ENCODE measurements at places on chromosomes 1 and 21.

DNA sequence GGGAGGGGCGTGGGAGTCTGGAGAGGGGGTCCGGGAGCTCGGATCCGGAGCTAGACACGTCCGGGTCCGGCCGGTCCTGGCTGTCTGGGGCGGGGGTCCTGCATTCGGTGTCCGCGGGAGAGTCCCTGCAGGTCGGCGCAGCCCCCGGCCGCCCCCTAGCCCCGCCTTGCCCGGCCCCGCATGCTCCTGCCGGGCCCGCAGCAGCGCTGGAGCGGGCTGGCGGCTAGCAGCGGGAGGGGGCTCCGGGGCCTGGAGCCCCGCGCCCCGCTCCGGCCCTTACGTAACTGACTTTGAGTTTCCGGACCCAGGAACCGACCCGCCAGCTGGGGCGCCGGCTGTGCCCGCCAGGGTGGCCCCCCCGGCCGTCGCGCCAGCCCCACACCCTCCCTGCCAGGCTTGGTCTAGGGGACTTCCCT lies 26.9 kb upstream of the EPB41 start:
- peak; percentile 24 for DNase-seq

DNA sequence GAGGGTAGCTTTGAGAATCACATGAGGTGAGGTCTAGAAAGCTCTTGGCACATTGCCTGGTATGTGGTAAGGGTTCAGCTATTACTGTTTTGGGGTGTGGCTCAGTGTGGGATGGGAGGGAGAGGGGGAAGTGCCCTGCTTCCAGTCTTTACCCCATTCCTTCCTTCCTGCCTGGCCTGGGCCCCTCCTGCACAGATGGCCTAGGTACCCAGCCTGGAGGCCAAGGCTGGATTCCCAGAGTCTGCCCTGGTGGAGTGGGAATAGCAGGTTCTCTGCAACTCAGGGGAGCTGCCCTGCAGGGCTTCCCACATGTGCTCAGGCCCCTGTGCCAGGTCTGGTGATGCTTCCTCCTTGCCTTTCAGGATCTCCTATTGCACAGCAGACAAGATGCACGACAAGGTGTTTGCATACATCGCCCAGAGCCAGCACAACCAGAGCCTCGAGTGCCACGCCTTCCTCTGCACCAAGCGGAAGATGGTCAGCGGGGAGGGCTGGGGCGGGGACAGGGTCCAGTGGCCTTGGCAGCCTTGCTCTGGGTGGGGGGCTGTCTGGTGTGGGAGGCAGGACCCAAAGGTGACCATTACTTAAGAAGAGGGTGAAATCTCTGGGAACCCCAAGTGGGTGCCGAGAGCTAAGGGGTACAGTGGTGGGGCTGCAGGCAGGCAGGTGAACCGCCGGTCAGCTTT lies 13.5 kb downstream of the LDLRAP1 start:
- DNase-seq, result no peak

- DNase-seq, result no peak
Measured at GRCh38 chr1:101065575-101065974, 40.0 kb upstream of the DPH5 start.

- DNase-seq, result no peak
Measured at GRCh38 chr1:245837718-245838117, 669.4 kb downstream of the SMYD3 start.

DNA sequence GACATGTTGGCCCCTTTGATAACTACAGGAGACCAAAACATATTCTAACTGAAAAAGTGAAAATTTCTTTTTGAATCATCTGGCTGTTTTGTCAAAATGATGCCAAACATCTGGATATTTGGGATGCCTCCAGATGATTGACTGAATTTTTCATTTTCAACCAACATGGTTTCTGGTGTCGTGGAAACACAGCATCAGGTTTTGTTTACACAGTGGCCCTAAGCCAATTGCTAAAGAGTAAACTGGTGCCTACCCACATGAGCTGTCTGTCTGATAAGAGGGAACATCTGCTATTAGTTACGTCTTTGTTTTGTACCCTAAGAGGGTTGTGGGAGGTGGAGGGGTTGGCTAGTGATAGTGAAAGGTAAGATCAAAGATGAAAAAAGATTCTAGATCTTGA lies 204.8 kb downstream of the KCNK2 start:
- no peak for DNase-seq

DNA sequence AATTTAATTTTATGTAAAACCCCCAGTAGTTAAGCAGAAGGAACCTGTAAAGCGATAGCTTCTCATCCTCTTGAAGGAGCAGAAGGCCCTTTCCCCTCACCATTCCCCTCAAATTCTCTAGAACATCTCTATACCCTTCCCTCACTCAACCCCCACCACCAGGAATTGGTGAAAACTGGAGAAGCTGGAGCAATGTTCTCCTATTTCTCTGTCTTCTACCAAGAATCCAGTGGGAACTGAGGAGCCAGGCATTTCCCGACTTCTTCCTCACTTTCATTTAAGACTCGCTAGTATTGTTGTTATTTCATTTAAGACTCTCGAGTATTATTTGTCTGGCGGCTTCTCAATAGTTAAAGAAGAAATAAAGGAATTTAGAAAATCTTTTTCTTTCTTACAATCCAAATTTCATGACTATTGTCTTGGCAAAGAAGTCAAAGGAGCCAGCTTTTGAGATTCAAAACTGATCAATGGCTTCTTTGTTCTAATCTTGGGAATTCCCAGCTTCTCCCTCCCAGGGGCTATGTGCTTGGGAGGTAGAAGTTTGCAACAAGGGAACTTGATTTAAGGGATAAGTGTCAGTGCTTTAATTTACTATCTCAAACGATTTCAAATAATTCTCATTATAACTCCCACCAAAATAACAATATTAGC lies 253.3 kb upstream of the ADGRL2 start:
- DNase-seq, result no peak

- DNase-seq, result no peak
Measured at GRCh38 chr1:21904704-21905520, 32.2 kb downstream of the HSPG2 start.

DNA sequence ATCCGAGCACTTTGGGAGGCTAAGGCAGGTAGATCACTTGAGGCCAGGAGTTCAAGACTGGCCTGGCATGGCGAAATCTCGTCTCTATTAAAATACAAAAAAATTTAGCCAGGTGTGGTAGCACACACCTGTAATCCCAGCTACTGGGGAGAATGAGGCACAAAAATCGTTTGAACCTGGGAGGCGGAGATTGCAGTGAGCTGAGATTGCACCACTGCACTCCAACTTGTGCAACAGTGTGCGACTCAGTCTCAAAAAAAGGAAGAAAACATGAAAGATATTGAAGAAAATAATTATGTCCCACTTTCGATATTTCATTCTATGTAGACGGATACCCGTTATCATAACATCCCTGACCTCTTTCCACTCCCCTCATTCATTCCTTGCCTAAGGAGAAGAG lies 19.2 kb downstream of the TUT4 start:
- no peak for DNase-seq

GRCh38 chr1:58629031-58629462 lies 52.0 kb upstream of the TACSTD2 start:
- DNase-seq, result no peak

DNA sequence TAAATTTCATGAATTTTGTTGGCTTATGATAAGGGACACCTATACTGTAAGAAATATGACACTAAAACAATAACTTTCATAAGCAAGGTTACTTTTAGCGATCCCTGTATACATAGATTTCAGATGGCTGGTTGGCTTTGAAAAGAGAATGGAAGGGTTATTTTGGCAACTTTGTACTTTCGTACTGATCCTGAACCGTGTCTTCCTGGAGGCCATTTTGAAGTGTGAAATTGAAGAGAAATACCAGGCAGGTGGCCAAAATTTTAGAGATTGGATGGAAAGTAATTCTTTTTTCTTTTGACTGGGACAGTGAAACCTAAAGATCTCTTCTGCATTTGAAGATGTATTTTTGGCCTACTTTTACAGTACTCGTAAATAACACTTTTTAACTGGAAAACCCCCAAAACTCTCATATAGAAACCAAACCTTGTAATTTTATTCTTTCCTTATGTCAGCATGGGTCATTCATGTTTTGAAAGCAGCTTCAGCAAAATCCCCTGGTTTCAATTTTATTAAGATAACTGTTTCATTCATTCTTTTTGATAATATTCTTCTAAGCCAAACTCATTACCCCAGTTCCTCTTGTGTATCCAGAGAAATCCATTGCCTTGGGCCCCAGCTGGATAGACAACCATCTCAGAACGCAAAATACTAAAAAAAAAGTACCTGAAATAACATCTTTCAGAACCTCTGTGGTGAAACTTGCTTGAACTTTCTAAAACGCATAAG lies 38.4 kb upstream of the ZNF281 start:
- DNase-seq, result no peak

- DNase-seq, result no peak
Measured at GRCh38 chr1:7098641-7099040, 313.4 kb downstream of the CAMTA1 start.

- DNase-seq, result no peak
Measured at GRCh38 chr1:20153000-20153418, 13.9 kb downstream of the PLA2G2F start.

DNA sequence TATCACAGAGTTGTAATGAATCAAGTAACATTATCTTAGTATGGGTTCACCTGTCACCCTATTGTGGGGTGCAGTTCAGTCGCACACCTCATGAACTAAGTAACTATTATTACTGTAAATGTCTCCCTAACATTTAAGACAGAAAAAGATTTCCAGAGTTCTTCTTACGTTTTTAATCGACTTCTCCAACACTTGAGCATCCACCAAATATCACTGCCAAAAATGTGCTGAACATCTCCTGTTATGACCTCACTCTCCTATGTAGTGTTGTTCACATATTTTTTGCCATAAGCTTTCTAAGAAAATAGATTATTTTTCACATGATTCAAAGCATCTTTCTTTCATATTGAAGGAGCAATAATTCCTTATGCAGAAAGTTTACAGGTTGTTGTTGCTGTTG lies 1.3 kb downstream of the TTLL7 start:
- no peak for DNase-seq

DNA sequence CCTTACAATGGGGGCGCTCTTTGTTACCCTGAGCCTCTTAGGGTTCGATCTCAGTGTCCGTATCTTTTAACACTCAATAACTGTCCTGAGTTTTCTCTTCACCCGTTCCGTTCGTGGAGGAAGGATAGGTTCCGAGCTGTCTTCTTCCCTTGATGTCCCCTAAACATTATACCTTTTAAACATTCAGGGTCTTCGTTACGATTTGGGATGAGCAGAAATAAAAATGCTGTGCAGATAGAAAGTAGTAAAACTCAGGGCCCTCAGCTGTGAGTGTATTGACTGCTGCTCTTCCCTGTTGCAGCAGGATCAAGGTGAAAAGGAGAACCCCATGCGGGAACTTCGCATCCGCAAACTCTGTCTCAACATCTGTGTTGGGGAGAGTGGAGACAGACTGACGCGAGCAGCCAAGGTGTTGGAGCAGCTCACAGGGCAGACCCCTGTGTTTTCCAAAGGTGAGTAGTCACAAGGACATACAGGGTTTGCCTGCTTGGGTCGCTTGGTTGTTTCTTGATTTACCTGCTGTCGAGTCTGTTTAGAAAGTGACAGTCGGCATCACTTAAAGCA lies 784 bp downstream of the RPL11 start:
- DNase-seq, result no peak

GRCh38 chr1:31444725-31445448 lies 31.9 kb downstream of the SERINC2 start:
- no peak for DNase-seq

GRCh38 chr1:53326598-53327181 lies 1.2 kb downstream of the LRP8 start:
- peak; percentile 39 for DNase-seq

DNA sequence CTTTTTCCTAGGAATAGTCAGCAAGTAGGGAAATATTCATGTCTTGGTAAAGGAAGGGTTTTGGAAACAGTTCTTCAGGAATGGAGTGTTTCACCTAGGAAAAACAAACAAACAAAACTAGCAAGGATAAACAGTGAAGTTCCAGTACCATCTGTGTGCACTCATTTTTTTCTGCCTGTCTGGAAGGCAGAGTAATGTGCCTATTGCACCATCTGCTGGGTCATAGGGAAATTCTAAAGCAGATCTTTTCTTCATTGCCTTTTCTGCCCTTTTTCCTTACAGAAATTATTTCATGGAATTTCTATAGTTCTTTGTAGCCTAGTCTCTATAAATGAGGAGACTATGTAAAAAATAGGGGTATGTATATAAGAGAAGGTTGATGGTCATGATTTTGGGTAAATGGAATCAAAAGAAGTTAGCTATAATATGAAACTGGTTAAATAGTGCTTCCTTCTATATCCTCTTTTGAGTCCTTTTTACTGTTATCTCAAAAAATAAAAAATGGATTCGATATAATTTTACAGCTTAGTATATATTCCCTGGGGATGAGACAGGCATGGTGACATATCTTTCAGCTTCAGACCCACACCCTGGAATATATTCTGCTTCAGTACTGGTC lies 3.4 kb upstream of the HRNR start:
- no peak for DNase-seq

Measured in stimulated activated naive CD4-positive, alpha-beta T cell treated with Interleukin-2 at 50 U/mL for 16 hours (primary cell).